ENCODE measurements at places on chromosomes 11 and 22. TPM values are rescaled to one million over a fixed set of nuclear protein-coding genes. Genes with fewer than 3 reads are reported as not detected.

DNA sequence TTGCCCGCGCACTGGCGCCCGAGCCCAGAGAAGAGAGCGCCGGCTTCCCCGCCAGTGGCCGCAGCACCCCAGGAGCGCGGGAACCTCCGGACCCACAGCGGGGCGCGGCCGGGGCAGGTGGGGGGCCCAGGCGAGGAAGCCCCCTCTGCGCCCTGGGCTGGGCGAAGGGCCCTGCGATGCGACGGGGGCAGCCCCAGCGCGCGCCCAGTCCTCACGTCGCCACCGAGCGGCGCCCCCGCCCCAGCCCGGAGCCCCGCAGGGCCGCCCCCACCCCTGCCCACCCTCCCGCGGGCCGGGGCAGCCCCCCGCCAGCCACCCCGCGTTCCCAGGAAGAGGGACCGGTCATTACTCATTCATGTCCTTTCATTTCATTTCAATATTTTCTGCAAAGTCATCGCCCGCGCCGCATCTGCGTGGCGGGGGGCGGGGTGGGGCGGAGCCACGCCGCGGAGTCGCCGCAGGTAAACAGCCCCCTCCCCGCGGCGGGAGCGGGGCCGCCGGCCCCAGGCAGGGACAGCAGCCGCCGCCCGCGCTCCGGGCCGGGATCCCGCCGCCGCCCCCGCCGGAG lies 673 bp upstream of the PANX2 start:
- no peak for DNase-seq

Gene HRAS
- polyA plus RNA-seq: 40.4 TPM

Gene GP1BB
- 4.1 TPM for polyA plus RNA-seq

DNA sequence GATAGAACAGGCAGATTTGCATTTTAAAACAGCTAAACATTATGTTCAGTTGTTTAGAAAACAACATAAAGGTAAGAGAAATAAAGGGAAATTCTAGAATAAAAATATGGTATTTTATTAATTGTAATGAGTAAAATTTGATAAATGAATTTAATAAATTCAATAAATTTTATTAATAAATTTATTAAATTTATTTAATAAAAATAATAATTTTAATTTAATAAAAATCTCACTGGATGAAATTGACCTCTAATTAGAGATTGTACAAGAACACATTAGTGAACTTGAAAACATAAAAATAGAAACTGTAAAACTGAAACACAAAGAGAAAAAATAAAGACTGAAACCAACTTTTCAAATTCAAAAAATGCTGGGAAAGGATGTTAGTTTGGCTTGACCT lies 605.7 kb upstream of the LRRC4C start:
- no peak for DNase-seq

DNA sequence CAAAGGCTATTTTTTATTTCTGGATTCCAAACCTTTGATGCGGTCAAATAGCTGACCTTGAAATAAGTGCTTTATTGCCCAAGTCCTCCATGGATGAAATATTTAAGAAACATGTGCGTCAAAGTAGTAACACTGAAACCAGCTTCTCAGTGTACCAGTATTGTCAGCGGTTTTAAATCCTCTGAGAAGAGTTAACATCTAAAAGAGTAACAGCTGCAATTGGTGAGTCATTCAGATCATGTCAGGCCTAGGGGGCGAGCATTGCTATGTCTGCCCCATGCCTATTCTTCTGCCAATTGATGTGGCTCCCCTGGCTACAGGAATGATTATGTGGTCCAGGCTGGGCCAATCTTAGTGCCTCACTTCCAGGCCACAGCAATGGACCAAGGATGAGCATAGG lies 263.3 kb upstream of the SORL1-AS1 start:
- no peak for DNase-seq

- no peak for DNase-seq
Observed at GRCh38 chr22:27185760-27186302, 528.4 kb downstream of the MIAT start.

Gene PLEKHB1
- 16.6 TPM for polyA plus RNA-seq

DNA sequence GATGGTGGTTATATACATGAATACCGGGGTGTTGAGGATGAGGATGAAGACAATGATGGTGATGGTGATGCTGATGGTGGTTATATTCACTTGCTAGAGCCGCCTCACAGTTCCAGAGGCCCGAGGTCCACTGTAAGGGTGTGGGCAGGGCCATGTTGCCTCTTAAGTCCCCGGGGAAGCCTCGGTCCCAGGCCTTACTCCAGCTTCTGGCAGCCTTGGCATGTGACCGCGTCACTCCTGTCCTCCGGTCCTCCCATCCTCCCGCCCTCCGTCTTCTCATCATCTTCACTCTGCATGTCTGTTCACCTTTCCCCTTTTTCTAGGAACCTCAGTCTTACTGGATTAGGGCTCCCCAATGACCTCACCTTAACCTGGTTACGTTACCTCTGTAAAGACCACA lies 54.6 kb downstream of the IGLL1 start:
- no peak for DNase-seq

GRCh38 chr11:47399860-47400767 lies 8.3 kb upstream of the SLC39A13 start:
- no peak for DNase-seq
